Hematopoietic multipotent progenitor cell treated with erythropoietin and hydrocortisone succinate and interleukin-3 and kit ligand, for 4 days (in vitro differentiated cells): ENCODE measurements at places on chromosomes 13 and 19.

GRCh38 chr19:3554254-3555083, 2.9 kb downstream of the MFSD12 start:
- peak; percentile 55 for DNase-seq

GRCh38 chr19:48509467-48510194, 2.0 kb downstream of the LMTK3 start:
- peak; percentile 41 for DNase-seq

DNA sequence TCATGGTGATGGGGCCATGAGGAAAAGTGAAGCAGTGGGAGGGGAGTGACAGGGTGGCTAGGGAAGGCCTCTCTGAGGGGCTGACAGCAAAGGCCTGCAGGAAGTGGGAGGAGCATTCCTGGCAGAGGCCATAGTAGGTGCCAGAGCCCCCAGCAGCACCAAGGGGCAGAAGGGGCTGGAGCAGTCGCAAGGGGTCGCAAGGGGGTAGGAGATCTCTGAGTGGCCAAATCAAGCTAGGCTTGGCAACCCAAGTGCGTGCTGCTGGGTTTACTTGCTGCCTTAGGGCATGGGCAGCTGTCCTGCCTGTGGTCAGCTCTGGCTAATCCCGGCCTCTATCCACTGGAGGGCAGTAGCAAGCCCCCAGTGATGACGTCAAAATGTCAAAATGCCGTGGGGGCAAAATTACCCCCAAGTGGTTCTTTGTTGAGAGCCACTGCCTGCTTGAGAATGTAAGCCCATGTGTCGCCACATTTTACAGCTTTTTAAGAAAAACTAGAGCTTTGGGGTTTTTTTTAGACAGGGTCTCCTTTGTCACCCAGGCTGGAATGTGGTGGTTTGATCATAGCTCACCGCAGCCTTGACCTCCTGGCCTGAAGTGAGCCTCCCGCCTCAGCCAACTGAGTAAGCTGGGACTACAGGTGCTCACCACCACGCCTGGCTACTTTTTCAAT, 11.8 kb downstream of the CCDC97 start:
- peak; percentile 73 for DNase-seq

DNA sequence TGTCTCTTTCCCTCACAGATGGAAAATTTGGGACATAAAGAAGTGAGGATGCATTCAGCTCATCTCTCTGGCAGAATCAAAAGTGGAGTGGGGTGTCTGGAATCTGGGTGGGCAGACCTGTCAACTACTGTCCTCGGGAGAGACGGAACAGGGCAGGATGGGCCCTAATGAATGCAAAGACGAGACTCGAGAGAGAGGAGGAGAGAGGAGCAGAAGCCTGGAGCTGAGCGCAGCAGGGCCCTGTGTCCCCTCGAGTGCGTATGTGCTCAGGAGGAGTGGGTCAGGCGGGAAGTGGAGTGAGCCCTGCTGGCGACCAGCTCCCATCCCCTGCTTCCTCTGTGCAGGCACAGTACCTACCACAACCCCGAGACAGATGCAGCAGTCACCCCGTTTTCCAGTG, 78.9 kb downstream of the TEX29 start:
- DNase-seq, result no peak

- DNase-seq, result no peak
Observed at GRCh38 chr13:110610955-110611595, 4.3 kb upstream of the NAXD start.
